Naive B cell (primary cell): ENCODE measurements at places on chromosomes 3 and 15.

GRCh38 chr3:13415236-13415986, 4.7 kb downstream of the NUP210 start:
- no peak for DNase-seq

DNA sequence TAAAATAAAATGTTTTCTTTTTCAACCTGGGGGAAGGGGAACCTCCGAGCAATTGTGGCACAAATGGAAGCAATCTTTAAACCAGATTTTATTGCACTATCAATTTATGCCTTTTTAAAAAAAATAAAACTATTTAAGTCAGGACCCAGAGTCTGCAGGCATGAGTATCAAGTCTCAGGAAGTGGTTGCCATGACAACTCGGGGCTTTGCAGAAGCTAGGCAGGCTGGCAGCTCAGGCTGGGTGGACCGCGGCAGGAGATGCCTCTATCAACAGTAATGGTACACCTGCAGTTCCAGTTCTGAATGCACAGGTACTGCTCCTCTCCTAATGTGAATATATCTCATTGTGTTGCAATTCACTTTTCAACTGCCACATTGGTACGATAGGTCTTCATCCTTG, 447.7 kb downstream of the GABRG3 start:
- DNase-seq: no peak

DNA sequence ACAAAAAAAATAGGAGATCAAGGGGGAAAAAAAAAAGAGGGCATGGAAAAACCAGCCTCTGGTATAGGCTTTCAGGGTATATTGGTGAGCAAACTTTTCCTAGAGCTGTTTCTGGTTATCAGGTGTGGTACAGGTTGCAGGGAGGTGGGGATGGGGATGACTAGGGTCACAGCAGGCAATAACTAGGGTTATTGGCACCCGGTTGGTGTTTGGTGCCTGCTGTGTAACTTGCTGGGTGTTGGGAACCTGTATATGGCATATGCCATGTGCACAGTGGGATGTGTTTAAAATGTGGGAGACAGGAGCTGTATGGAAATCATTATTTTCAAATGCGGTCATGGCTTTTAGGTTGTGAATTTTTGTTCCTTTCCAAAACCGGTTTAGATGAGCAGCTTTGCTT, 119.2 kb downstream of the PTPRG start:
- DNase-seq: no peak

DNA sequence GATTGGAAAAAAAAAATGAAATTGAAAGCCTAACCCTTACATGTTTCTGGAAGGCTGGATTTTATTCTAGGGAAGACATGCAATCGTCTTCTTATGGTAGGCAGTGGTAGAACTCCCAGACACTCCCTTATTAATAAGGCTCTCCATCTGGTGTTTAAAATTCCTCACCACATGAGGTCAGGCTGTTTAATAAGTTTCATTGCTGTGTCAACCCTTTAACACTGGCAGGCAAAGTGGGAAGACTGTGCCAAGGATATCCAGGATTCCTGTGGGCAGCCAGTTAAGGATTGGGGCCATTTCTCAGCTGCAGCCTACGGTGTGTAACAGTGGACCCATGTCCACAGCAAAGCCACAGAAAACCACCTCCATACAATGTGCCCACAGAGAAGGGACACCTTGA, 225.5 kb upstream of the CHRM5 start:
- no peak for DNase-seq

- DNase-seq: no peak
Observed at GRCh38 chr3:49700453-49701128, 11.2 kb downstream of the RNF123 start.

GRCh38 chr3:53046171-53047170, 598 bp upstream of the SFMBT1 start:
- peak; percentile 81 for DNase-seq

- no peak for DNase-seq
Observed at GRCh38 chr3:184156522-184156955, 1.4 kb downstream of the DVL3 start.

- DNase-seq: no peak
Observed at GRCh38 chr3:55880357-55880756, 393.3 kb upstream of the WNT5A start.

DNA sequence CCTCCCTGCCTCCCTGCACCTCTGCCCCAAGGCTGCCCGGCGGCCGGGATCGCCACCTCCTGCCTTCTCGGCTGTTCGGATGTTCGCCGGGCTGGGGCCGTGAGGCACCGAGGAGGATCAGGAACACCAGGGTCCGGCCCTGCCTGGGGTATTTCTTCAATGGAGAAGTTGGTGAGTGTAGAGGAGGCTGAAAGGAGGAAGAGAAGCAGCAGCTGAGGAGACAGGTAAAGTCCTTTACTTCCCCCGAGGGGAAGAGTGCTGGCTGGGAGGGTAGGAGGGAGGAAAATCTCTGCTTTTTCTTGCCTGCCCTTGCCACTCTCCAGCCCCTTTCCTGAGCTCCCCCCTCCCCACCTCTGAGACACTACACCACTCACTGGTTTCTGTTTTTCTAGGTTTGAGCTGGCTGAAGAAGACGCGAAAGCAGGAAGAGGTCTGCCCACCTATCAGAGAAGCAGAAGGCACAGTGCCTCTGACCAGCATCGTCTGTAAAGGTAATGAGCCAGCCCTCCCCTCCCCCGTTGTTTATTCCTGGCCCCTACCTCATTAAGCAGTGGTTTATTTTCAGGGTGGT, 519 bp downstream of the ASB7 start:
- DNase-seq: no peak

GRCh38 chr3:65400899-65401298, 637.8 kb downstream of the MAGI1 start:
- no peak for DNase-seq

GRCh38 chr15:84914909-84915605, 30.6 kb downstream of the SLC28A1 start:
- DNase-seq: no peak
